ENCODE measurements at places on chromosomes 4 and X. TPM values are rescaled to one million over a fixed set of nuclear protein-coding genes. Genes with fewer than 3 reads are reported as not detected.

- peaks cover 41% of the 10 kb centered on the region for H3K36me3 ChIP-seq
- no peak overlapping the region for H3K4me3 ChIP-seq
- peaks cover 7% of the 10 kb centered on the region for H3K4me1 ChIP-seq
- peak overlapping the region; percentile 84 for H3K27ac ChIP-seq
- no peaks in the 10 kb centered on the region for H3K27me3 ChIP-seq
Measured at GRCh38 chr4:122331195-122331594, 47.6 kb upstream of the ADAD1 start.

GPR82 gene
- total RNA-seq: not detected

DNA sequence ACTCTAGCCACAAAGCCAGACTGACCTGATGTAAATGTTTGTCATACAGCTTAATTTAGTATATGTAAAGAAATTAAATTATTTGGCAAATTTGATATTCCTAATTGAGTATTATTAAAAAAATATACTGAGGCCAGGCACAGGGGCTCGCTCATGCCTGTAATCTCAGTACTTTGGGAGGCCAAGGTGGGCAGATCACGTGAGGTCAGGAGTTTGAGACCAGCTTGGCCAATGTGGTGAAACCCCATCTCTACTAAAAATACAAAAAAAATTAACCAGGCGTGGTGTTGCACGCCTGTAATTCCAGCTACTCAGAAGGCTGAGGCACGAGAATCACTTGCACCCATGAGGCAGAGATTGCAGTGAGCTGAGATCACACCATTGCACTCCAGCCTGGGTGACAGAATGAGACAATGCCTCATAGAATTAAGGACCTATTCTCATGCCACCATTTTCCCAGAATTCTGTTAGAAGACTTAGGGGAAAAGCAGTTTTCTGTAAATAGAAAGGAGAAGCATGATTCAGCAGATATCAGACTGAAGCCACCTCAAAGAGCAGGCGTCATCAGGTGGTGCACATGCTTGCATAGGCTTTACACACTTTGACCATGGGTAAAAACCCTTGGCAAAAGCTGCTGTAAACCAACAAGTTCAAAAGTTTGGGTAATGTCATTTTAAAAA is 6.1 kb downstream of the UBQLN2 start:
- peaks cover 3% of the 10 kb centered on the region for H3K4me1 ChIP-seq
- DNase-seq: no peak
- no peaks in the 10 kb centered on the region for H3K27me3 ChIP-seq

- H3K27me3 ChIP-seq: no peaks in the 10 kb centered on the region
- DNase-seq: peak; percentile 86
- no peaks in the 10 kb centered on the region for H3K36me3 ChIP-seq
- H3K27ac ChIP-seq: no peak overlapping the region
- peaks cover 9% of the 10 kb centered on the region for H3K4me1 ChIP-seq
Measured at GRCh38 chrX:48613502-48614160, 16.3 kb downstream of the WDR13 start.

- H3K27ac ChIP-seq: peak overlapping the region; percentile 70
- H3K36me3 ChIP-seq: peaks cover 44% of the 10 kb centered on the region
- DNase-seq: no peak
- H3K4me1 ChIP-seq: peaks cover 40% of the 10 kb centered on the region
Measured at GRCh38 chr4:3115637-3116270, 41.3 kb downstream of the HTT start.
